ENCODE measurements at places on chromosomes 4 and X. TPM values are rescaled to one million over a fixed set of nuclear protein-coding genes. Genes with fewer than 3 reads are reported as not detected.

- DNase-seq = no peak
These were observed 5.5 kb downstream of the RPS6KA6 start for GRCh38 chrX:84182516-84182915.

DNA sequence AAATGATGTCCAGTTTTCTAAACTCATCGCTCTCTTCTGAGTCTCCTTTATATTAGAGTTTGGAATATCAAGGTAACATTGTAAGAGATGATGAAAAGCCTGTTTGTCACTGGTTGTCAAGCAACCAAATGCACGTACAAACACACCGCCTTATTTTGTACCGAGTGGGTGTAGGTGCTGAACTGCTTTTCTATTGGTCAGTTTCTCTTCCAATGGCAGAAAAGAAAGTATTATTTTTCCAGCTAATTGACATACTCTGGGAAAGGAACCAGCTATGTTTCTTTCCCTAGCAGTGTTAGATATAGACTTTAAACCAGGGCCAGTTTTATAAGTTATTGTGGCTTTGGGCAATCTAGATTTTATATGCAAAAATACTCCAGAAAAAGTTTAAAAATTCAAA lies 6.6 kb upstream of the PPM1K start:
- DNase-seq = no peak

GRCh38 chr4:121462660-121463261 lies 81.9 kb upstream of the QRFPR start:
- DNase-seq = peak; percentile 36

GRCh38 chr4:153028535-153028934 lies 92.4 kb downstream of the FHDC1 start:
- no peak for DNase-seq

- peak; percentile 40 for DNase-seq
These were observed 653 bp downstream of the HHIP start for GRCh38 chr4:144646523-144647094.

SMIM9 gene
- total RNA-seq = not detected

DNA sequence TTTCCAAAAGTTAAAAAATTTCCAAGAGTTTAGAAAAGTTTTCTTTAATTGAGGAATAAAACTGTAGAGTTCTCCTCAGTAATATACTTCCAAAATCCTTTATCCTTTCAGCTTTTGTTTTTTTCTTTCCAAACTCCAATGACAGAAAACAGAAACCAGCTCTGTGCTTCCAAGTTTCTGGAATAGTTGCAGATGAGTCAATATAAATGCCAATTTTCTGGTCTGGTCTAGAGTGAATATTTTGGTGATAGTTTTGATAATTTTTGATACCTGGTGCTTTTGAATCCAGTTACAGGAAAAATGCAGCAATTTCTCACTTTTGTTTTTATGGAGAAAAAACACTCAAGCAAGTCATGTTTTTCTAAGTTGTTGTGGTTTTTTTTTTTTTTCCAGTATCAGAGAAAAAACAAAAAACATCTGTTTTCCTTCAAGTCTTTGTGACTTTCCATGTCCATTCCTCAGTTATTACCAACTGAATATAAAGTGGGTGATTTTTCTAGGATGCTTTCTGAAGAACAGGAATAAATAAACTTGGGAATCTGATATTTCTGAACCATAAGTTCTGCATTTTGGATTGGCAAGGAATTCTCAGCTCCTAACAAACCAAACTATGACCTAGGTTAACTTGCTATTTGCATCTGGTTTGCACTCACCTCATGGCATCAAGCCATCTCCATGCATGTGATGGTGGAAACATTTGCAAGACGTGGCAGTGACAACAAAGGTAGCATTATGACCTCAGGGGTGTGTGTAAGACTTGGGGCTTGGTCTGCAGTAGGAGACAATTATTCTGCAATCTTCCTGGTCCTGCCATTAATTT lies 139.1 kb downstream of the VEGFC start:
- no peak for DNase-seq

DNA sequence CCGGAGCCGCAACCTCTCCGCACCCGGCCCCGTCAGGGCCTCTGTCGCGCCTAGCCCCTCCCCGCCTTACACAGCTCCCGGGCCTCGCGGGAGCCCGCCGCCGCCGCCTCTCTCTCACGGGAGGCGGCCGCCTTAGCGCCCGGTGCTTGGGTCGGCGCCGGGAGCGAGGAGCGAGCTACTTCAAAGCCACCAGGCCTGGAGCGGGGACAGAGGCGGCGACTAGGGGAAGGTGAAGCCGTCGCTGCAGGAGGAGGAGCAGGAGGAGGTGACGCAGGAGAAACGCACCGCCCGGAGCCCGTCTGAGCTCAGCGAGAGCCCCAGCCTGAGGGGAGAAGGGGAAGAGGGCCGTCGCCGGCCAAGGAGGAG lies 250 bp downstream of the USP9X start:
- DNase-seq = peak; percentile 81

DDX60 gene
- 14.3 TPM for total RNA-seq

RHOXF2B gene
- total RNA-seq = not detected

- no peak for DNase-seq
These were observed 174.3 kb upstream of the SFRP2 start for GRCh38 chr4:153963216-153963615.

SPANXA1 gene
- not detected for total RNA-seq

RAB41 gene
- total RNA-seq = not detected

DNA sequence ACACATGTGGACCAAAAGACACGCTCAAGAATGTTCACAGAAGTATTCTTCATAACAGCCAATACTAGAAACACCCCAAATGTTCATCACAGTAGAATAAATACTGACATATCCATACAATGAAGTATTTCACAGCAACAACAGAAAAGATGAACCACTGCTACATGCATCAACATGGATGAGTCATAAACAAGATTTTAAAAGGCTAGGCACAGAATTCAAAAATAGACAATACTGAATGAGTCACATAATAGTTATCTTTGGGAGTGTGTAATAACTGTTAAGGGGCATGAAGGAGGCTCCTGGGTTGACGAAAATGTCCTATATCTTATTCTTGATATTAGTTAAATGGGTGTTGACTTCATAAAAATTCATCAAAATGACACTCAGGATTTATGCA lies 43.5 kb downstream of the CLOCK start:
- DNase-seq = no peak

PABPC4L gene
- total RNA-seq = not detected

TEX13B gene
- not detected for total RNA-seq

GRCh38 chr4:26763648-26764047 lies 97.0 kb upstream of the STIM2 start:
- DNase-seq = no peak

- no peak for DNase-seq
These were observed 280.0 kb upstream of the RASGEF1B start for GRCh38 chr4:81751531-81752289.

DNA sequence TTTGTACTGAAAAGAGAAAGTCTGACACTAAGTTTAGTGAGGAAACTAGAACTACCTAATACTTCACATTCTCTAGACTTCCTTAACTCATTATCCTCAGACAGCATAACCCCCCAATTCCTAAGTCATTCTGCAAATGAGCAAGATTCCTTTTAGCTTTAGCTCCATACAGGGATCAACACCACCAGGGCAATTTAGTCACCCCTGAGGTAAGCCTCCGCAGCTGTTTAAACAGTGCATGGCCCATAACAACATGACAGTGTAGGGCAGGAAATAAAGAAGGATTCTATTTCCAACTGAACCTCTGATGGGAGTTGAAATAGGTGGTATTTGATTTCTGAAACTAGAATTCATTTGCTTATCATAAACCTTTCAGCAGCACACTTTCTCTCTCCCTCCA lies 112.8 kb upstream of the DKK2 start:
- no peak for DNase-seq

DNA sequence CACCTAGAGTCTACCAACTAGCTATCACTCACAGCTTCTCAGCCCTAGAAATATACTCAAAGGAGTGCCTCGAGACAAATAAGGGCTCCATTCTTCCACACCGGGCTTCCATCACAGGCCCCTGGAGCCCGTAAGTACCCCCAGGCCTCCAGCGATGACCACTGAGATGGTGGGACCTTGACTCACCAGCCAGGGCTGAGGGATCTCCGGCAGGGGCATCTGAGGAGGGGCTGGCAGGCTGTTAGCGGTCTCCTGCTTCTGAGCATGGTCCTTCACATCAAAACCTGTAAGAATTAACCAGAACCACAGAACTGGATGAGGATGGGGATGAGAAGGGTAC lies 71.3 kb downstream of the AFAP1 start:
- DNase-seq = no peak

DNA sequence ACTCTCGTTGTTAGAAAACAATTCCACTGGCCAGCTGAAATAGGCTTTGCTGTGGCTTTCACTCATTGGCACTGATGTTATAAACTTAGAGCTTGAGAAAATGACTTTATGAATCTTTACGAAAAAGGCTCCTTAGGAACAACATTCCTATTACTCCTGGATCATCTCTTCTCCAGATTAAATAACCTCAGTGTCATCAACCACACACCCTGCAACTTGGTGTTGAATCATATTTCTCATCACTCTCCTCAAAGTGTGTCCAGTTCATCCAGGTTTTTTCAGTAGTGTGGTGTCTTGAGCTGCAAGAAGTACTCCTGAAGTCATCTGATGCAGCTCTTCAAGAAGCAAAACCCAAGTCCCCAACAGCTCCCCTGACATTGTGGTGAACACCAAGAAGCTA lies 28.1 kb upstream of the ANOS1 start:
- no peak for DNase-seq

DNA sequence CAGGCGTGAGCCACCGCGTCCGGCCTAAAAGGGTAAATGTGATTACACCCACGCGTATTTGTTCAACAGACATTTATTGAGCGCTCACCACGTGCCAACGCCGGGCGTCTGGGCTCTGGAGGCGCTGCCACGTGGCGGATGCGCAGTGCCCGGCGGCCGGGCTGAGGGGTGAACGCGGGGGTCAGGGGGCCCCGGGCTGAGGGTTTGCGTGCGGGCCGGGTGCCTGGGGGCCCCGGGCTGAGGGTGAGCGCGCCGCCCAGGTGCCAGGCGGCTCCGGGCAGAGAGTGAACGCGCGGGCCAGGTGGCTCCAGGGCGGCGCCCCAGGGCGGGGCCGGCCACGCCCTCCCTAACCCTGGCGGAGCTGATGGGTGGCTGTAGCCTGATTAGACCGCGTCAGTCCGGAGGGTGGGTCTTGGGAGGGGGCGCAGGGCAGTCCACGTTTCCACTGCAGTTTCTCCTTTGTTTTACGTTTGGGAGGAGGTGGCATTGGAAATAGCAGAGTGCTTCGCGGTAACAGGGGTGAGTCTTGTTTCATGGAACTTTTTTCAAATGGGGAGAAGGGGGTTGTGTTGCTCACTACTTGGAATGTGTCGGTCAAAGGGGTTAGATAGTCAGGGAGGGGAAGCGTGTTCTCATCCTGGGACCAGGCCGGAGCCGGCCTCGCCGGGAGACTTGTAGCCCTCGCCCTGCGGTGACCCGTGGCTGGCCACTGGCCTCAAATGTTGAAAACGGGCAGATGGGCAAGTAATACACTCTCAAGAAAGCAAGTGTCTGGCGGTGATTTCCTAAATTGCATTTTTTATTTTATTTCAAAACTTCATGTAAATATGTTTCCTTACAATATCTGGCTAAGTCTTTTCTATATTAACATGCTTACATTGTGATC lies at the start of gene ZFP42:
Gene ZFP42, plus strand, starts transcription at position 450 of the 886 bp plus-strand sequence. CDS start 7,037 bp downstream, outside the sequence.
- no peak for DNase-seq

YY2 gene
- total RNA-seq = 1.1 TPM

EGF gene
- total RNA-seq = not detected

CYTL1 gene
- total RNA-seq = not detected

DNA sequence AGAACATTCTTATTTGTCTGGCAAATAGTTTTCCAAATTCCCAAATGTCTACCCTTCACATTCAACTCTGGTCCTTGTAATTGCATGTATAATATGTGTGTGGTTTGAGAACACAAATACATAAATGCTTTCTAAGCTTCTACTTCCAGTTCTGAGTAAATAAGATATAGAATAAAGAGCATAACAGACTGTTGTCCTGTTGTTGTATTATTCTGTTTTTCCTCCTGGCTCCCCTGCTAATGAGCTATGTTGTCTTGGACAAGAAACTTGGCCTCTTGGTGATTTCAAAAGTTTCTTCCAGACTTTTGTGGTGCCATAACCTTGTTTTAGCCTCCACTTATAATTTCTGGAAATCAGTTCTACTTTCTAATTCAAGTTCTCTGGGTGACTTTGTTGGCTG lies 75.3 kb upstream of the USP38 start:
- no peak for DNase-seq

- DNase-seq = no peak
These were observed 570.6 kb downstream of the SPRY1 start for GRCh38 chr4:123966990-123967769.

DNA sequence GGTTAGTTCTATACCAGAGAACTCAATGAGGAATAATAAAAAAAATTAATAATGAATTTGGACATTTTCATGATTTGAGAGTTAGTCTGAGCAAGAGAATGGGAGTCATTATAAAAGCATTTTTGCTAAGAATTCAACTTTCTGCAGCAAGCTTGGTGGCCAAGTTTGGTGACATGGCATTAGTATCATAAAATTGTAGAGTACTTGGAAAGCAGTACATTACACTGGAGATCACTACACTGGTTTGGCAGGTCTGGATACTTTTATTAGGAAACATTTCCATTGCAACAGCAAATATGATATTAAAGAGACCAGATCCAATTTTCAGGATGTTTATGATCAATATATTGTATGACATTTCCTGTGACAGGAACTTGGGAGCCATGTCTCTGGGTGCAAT lies 249.1 kb upstream of the INTU start:
- DNase-seq = no peak

GRCh38 chr4:87938746-87939145 lies 36.8 kb upstream of the SPP1 start:
- DNase-seq = no peak

FGFR3 gene
- 0.36 TPM for total RNA-seq

DNA sequence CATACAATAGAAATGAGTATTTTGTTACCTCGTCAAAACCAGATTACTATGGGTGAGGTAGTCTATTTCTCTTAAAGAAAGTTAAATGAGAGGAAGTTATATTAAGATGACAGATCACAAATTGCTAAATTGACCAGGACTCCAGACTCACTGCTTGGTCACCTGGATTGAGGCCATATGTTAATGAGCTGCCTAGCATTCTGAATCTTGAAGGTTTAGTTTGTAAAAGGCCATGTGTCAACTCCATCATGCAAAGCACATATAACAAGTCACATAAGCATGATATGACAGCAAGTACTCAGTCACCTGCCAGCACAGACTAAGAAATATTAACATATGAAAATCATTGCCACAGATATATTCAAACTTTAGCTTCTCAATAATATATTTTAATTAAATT lies 72.6 kb downstream of the EPHA5 start:
- DNase-seq = no peak

DNA sequence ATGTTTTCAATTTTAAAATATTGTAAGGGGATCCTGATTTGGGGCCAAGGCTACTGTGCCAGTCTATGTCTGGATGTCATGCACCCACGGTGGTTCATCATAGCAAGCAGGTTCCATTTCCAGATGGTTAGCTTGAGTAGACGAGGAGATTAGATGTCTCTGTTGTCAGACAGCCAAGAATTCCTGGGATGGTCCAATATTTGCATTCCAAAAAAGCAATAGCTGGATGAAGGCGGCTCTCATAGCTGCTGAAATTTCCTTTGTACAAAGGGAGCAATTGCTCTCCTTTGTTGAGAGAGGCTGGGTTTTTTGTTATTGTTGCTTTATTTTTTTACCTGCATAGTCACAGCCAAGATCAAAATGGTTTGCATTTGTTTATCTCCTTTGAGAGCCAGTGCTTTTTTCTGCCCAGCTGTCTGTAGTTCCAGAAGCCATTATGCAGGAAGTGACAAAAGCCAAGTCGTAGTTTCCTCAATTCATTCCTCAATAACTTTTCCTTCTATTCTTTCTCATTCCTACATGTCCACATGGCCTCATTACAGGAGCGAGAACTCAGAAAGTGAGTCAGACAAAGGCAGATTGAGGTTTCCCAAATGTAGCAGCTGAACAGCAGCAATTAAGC lies 107.9 kb downstream of the MMRN1 start:
- no peak for DNase-seq

WDR45 gene
- total RNA-seq = 49.0 TPM

Data from activated T-cell treated with anti-CD3 and anti-CD28 coated beads, Interleukin-2, amount 50 U/mL, for 72 hours (primary cell).